ENCODE measurements at places on chromosomes 13 and 19.

DNA sequence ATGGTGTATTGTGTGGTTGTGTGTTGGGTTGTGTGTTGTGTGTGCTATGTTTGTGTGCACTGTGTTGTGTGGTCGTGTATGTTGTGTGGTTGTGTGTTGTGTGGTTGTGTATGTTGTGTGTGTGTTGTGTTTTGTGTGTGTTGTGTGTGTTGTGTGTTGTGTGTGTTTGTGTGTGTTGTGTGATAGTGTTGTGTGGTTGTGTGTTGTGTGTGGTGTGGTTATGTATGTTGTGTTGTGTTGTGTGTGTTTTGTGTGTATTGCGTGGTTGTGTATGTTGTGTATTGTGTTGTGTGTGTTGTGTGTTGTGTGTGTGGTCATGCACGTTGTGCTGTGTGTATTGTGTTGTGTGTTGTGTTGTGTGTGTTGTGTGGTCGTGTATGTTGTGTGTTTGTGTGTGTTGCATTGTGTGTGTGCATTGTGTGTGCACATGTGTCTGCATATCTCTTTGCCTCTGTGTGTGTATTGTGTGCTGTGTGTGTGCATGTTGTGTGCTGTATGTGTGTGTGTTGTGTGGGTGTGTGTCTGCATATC lies 2.9 kb downstream of the C3 start:
- DNase-seq = no peak

- DNase-seq = no peak
Measured at GRCh38 chr13:49655906-49656305, 27.6 kb downstream of the ARL11 start.

GRCh38 chr19:8614455-8614854 lies 3.9 kb upstream of the ADAMTS10 start:
- no peak for DNase-seq

DNA sequence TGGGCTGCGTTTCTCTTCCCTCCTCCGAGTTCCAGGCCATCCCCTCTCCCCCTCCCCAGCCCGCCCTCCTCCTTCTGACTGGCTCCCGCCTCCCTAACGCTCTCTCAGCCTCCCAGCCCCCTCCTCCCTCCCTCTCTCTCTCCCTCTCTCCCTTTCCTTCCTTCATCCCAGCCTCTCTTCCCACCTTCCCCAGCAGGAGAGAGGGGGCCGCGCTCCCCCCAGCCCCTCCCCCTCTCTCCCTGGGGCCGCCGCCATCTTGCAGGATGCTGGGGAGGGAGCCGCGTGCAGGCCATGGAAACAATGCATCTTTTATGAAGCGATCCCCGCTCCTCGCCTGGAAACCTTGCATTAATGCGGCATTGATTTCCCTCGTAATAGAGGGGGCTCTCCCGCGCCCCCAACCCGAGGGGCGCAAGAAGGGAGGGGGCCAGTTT lies 42.6 kb upstream of the ADGRL1 start:
- peak; percentile 45 for DNase-seq
